ENCODE measurements at places on chromosomes 2 and 18.

DNA sequence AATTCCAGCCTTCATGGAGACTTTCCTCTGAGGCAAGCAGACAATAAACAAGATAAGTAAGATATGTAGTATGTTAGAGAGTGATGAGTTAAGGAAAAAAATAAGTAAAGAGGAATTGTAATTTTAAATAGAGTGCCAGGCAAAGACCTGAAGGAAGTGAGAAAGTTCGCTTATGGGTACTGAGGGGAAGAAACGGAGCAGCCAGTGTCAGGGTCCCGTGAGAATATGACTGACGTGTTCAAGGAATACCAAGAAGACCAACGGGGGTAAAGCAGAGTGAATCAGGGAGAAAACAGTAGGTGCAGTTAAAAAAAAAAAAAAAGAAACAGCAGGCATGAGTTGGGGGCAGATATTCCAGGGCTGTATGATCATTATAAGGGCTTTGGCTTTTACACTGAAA lies 45.1 kb downstream of the ARHGEF33 start:
- no peak for DNase-seq

- DNase-seq, result no peak
Measured at GRCh38 chr2:7913974-7914373, 767.9 kb upstream of the ID2 start.

- DNase-seq, result no peak
Measured at GRCh38 chr2:104825124-104825865, 28.6 kb upstream of the POU3F3 start.

- no peak for DNase-seq
Measured at GRCh38 chr2:8677646-8678592, 3.9 kb upstream of the ID2 start.

DNA sequence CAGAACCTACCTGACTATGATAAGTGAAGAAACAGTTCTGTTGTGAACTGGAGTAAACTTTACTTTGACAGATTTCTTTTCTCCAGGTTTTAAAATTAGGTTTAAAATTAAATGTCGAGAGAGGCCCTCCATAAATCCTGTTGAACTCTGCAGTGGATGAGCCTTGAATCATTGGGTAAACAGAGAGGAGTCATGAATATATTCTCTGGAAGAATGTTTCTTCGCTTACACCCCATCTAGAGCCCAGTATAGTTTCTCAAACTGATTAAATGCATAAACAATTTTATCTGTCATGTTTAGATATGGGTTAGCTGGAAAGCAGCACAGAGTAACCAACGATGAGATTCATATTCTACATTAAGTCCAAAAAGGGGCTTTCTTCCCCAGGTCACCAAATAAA lies 84.0 kb downstream of the ZAP70 start:
- DNase-seq, result no peak

- DNase-seq, result no peak
Measured at GRCh38 chr2:202815548-202816360, 55.8 kb downstream of the ICA1L start.

GRCh38 chr2:239261356-239261755 lies 139.5 kb downstream of the HDAC4 start:
- DNase-seq, result no peak

GRCh38 chr2:84924173-84925106 lies 19.0 kb downstream of the TMSB10 start:
- no peak for DNase-seq

DNA sequence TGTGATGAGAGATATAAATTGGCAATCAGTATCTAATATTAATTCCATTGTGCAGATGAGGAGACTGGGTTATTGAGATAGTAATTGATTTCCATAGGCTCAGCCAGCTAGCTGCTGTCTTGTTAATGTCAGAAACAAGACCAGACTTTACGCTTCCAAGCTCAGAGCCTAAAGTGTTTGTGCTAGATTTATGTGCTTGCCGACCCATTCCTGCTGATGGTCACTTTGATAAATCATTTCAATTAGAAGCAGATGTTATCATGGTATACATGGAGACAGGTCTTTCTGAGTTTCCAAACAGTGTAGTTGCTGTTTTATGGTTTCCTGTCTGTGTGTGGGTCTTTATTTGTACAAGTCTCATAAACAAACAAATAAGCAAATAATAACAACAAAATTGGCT lies 92.8 kb downstream of the AQP4 start:
- DNase-seq, result no peak

GRCh38 chr2:148726228-148726627 lies 81.7 kb downstream of the EPC2 start:
- no peak for DNase-seq

GRCh38 chr2:12624905-12625598 lies 91.7 kb upstream of the TRIB2 start:
- no peak for DNase-seq

DNA sequence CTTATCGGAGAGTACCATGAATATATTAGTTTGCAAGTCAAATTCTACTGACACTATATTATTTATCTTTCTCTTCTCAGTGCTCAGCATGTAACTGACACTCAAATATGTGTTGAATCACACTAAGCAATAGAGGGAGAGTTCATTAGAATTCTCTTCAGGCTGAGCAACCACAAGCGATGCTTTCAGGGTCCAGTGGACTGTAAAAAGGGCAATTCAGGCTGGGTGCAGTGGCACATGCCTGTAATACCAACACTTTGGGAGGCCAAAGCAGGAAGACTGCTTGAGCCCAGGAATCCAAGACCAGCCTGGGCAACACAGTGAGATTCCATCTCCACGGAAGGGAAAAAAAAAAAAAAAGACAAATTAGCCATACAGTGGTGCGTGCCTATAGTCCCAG lies 16.3 kb downstream of the PDE6D start:
- DNase-seq, result no peak

GRCh38 chr18:73431620-73432019 lies 563.8 kb upstream of the NETO1 start:
- DNase-seq, result no peak

GRCh38 chr2:144239306-144239705 lies 280.6 kb downstream of the ZEB2 start:
- DNase-seq, result no peak

GRCh38 chr2:208466151-208466919 lies 59.7 kb downstream of the PTH2R start:
- no peak for DNase-seq

DNA sequence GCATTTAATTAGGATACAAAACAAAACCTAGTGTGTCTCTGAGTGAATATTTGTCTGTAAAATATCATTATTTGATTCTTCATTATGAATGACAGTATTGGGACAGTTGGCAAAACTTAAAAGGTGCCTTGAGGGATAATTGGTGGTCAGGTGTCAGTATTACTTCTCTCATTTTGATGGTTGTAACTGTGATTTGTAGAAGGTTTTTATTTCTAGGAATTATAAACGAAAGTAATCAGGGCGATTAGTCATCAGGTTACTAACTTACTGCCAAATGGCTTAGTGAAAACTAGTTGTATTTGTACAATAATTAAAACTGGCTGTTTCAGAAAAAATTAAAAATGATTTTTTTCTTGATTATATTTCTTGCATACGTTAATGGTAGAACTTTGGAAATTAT lies 117.6 kb downstream of the BIRC6 start:
- DNase-seq, result no peak

DNA sequence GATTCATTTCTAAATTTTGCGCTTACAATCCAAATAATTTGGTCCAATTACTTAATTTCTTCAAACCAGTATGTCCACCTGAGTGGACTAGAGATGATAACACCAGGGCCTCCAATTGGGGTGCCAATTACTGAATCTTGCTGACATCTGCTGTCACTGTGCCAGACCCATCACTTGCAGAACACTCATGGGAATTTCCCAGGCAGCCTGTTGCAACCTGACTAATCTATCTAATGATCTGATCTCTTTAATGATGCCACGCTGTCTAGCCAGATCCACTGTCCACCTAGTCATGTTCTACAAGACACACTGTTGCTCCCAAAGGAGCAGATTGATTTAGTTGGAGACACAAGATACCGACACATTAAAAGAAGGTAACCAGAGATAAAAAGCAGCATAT lies 11.8 kb upstream of the LRP1B start:
- no peak for DNase-seq

DNA sequence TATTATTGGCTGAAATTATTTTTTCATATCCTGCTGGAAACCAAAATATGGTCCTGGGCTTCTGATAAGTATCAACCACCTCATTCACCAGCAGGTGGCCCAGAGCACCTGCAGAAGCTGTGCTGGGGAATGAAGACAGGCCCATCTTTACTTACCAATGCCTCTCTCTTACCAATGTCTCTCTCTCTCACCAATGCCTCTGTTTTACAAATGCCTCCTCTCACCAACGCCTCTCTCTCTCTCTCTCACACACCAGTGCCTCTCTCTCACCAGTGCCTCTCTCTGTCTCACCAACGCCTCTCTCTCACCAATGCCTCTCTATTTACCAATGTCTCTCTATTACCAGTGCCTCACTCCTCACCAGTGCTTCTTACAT lies 2.3 kb upstream of the MAL start:
- DNase-seq, result no peak

DNA sequence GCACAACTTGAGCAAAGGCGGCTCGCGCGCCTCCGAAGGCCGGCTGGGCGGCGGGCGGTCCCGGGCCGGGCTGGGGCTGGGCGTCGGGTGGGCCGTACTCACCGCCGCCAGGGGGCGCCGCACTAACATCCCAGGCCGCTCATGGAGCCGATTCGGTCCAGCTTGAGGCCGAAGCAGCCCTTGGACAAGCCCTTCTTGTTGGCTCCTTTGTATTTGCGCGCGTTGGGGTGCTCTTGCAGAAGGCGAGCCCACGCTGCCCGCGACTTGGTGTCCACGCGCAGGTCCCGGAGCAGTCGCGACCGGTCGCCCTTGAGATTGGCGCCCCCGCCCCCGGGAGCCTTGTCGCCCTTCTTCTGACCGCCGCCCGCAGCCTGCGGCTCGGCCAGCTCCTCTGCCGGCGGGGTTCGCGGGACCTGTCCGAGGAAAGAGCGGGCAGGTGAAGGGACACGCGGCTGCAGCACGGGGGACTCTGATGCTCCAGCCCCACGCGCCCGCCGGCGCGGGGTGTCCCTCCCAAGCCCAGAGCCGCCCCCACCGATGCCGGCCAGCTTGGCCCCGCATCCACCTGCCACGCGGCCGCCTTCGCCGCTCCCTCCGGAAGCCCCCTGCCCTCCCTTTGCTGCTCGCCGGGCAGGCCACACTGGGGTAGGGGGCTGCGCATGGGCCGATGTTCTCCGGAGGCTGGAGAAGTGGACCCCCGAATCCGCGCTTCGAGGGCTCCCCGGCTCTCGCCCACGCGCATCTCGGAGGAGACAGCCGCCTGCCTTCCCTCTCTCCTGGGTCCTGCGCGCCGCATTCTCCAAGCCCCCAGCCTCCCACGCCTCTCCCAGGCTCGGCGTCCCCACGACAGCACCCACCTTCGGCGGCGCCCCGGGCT lies 655 bp downstream of the NPPC start:
- peak; percentile 21 for DNase-seq

DNA sequence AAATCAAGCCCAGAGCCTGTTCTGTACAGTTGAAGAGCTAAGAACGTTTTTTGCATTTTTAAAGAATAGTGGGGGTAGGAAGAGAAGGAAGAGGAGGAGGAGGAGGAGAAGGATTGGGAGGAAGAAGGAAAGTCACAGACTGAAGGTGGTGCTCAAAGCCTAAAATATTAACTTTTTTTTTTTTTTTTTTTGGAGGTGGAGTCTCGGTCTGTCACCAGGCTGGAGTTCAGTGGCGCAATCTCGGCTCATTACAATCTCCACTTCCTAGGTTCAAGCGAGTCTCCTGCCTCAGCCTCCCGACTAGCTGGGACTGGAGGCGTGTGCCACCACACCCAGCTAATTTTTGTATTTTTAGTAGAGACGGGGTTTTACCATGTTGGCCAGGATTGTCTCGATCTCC lies 18.3 kb upstream of the KLHL29 start:
- DNase-seq, result no peak

GRCh38 chr2:27925766-27926472 lies 35.4 kb downstream of the BABAM2 start:
- DNase-seq, result no peak

GRCh38 chr18:10300739-10301138 lies 153.7 kb upstream of the APCDD1 start:
- no peak for DNase-seq

GRCh38 chr2:20900052-20900636 lies 77.2 kb upstream of the LDAH start:
- no peak for DNase-seq

- DNase-seq, result no peak
Measured at GRCh38 chr18:3511980-3512379, 62.0 kb downstream of the TGIF1 start.

GRCh38 chr2:128457716-128458115 lies 139.0 kb upstream of the HS6ST1 start:
- no peak for DNase-seq

DNA sequence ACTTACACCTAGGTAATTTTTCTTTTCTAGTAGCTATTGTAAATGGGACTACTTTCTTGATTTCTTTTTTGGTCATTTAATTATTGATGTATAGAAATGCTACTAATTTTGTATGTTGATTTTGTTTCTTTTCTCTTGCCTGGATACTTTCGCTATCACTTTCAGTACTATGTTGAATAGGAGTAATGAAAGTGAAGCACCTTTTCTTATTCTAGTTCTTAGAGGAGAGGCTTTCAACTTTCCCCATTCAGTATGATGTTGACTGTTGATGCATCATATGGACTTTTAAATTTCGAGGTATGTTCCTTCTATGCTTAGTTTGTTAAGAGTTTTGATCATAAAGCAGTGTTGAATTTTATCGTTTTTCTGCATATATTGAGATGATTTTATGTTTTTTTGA lies 142.5 kb downstream of the CDH19 start:
- no peak for DNase-seq

GRCh38 chr2:171334946-171335345 lies 98.8 kb downstream of the METTL8 start:
- DNase-seq, result no peak

GRCh38 chr18:61941948-61942471 lies 49.2 kb upstream of the RNF152 start:
- DNase-seq, result no peak

DNA sequence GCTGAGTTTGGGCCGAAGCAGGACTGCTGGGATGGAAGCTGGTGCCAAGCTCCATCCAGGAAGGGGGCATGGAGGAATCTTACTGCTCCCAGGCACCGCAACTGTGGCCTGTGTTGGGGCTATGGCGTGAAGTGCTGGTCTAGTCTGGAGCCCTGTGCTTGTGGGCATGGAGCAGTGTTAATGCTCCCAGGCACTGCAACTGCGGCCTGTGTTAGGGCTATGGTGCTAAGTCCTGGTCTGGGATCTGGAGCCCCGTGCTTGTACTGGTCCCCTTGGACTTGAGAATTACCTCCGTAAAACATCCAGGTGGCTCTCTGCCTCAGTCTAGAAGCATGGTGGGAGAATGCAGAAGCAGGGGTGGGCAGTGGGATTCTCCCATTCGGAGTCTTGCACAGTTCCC lies 1379.4 kb upstream of the ACVR2A start:
- no peak for DNase-seq

Measured in cortex of kidney (tissue), 1 donor.